Activated T-cell treated with anti-CD3 and anti-CD28 coated beads for 24 hours (primary cell): ENCODE measurements at places on chromosomes 3 and 15.

GRCh38 chr3:55333046-55333445 is 154.1 kb downstream of the WNT5A start:
- no peak for DNase-seq

DNA sequence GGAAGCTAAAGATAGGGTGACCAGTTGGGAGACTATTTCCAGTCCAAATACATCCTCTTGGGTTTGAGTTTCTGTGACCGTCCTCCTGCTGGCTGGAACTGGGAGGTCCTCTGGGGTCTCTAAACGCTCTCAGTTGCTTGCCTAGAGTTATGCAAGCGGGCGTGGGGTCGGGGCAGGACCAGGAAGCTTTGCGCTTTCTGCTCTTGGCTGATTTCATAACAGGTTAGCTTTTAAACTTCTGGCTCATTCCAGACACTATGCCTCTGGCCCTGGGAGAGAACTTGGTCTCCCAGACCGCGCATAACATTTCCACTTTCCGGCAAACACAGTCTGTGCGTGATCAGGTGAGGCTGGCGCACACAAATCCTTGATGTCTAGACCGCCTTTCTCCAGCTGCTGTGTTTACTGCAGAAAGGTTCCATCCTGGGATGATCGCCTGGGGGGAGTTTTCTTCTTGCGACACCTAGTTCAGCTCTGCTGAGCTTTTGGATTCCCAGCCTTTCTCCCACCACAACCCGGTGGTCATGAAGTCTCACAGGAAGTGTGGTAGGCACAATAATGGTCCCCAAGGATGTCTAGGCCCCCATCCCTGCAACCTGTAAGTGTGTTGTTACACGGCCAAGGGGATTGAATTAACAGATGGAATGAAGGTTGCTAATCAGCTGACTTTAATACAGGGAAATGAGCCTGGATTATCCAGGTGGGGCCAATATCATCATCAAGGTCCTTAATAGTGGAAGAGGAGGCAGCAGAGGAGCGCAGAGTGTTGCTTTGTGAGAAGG is 23.6 kb upstream of the CGNL1 start:
- DNase-seq: no peak

GRCh38 chr3:73143821-73144237 is 82.4 kb downstream of the EBLN2 start:
- no peak for DNase-seq

DNA sequence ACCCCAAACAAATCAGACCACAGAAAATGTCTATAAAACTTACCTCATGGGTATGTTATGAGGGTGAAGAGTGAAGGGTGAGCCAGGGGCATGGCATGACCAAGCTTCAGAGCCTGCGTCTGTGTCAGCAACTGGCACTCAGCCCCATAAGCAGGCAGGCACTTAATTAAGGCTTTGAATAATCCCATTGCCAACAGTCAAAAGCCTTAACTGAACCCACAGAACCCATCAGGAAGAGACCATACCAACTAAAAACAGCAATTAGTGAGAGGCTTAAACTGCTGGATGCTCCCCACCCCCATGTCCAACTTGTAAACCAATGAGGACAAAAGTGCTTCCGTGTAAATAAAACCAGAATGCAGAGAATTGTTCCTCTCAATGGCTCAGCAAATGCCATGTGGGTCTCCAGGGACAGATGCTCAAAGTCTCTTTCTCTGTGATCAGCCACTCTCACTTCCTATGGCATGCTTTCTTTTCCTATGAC is 126.0 kb downstream of the MYLK start:
- no peak for DNase-seq

DNA sequence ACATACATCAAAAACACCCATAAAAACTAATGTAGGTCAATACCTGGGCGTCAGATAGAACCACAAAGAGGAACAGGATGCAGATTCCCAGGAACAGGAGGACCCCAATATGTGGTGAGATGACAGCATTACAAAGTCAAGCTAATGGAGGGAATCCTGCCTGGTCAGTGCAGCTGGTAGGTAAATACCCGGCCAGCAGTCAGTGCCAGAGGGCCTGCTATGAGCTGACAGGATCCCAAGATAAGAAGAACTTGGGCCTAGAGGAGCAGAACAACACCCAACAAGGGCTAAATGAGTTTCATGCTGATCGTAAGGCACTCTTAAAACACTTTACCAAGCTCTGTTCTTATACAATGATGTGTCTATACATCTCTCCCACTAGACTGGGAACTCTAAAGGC is 61.2 kb upstream of the KCNMB2 start:
- DNase-seq: no peak

GRCh38 chr15:95363646-95364045 is 966.9 kb upstream of the NR2F2 start:
- no peak for DNase-seq

DNA sequence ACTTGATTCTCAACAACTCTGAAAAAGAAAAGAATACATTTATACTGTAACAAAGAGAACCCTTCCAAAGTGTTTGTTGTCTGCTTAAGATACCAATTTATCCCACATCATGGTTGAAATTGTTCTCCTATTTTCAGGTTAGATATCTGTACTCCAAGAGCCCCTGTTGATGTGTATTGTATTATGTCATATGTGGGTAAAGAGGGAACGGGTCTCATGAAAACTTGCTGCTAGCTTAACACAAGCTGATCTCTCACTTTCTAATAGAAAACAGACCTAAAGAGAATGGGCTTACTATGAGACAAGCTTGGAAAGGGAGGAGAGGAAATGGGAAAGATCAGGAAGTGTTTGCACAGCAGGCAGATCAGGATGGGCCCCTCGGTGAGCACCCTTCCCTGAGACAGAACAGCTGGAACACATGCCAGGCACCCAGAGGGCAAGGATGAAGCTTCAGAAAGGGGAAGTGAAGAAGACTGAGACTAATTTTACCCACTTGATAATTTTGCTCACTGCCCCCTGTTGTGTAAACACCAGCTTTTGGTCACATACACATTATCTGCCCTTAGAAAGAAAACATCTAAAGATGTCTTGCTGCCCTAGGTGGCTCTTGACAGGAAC is 747.9 kb upstream of the CCDC54 start:
- no peak for DNase-seq
